ENCODE measurements at places on chromosomes 3 and 15.

DNA sequence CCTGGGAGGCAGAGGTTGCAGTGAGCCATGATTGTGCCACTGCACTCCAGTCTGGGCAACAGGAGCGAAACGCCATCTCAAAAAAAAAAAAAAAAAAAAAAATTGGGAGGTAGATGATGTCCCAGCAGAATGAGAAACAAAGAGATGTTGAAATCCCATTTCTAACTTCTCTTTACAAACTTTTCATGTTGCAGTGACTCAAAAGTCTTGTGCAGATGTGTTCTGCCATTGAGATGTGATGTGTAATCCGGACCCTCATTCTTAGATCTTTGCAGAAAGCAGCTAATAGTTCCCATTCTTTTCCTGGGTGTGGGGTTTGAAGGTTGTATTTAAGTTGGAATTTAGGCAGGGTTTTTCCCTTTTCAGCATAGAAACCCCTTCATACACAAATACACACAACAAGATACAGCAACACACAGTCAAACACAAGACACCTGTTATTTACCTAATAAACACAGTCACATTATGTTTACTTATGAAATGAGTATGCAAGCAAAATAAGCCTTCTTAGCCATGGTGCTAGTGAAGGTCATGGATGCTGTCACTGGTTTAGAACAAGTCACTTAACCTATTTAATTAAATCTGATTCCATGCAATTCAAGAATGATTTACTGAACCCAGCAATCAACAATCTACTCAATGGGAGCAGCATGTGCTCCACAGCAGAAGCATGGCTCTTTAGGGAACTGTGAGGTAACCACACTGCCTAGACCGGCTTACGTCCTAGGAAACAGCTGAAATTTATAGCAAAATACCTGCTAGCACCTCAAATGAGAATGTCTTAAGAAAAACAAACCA, 14.9 kb downstream of the SIAH2 start:
- DNase-seq = no peak

DNA sequence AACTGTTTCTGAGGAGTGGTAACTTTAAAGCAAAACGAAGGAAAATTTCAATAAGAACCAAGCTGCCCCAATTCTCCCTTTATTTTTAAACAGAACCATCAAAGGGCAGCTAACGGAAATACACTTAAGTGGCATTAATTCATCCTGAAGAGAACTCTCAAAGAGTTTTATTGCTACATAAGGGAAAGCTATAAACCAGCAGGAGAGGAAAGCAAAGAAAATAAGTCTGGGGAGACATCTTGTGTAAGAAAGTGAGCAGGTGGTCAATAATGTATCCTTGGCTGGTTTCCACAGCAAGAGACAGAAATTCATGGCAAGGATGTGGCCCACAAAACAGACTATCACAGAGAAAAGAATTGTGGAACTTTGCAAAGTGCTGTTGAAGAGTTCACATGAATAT, 40.0 kb upstream of the CMSS1 start:
- DNase-seq = no peak

GRCh38 chr15:70140543-70141375, 43.0 kb upstream of the TLE3 start:
- DNase-seq = no peak

- DNase-seq = no peak
These were observed 6.3 kb downstream of the PIGZ start for GRCh38 chr3:196962108-196962929.

GRCh38 chr3:30933478-30934207, 39.2 kb upstream of the GADL1 start:
- no peak for DNase-seq

GRCh38 chr3:140296796-140297352, 361.9 kb downstream of the CLSTN2 start:
- no peak for DNase-seq

DNA sequence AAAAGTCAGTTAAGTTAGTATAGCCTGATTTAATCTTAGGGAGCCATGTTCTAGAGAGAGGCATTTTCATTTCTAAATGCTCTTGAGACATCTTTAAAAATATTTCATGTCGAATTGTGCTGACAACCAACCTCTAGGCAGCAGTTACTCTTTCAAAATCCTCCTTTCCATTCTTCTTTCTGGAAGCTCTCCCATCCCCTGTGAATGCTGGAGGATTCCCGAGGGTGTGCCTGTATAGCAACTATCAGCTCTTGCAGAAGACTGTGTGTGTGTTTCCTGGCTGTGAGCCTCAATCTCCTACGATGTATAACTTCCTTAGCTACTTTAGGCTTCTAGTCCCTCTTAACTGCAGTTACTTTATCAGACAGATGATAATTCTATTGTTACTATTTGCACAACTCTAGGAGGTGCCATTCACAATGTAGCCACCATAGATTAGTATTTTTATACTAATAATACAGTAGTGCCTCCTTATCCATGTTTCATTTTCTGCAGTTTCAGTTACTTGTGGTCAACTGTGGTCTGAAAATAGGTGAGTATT, 250.3 kb downstream of the EDEM1 start:
- DNase-seq = no peak

GRCh38 chr15:85943791-85944190, 135.9 kb upstream of the AGBL1 start:
- DNase-seq = no peak

GRCh38 chr3:38108649-38109579, 28.0 kb downstream of the ACAA1 start:
- no peak for DNase-seq

DNA sequence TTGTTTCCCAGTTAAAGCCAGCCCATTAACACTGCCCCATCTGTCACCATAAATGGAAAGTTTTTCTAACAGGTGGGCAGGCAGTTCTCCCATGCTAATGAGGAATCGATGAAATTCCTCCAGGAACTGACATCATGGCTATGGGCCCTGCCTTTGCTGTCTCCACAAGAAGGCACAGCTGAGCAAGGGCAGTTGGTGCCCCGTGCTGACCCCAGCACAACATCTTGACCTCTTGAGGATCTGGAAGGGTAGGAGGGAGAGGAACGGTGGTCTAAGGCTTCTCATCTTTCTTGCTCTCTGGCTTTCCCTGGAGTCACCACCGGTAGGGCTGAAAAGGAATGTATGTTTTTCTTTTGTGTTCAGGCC, 46.7 kb downstream of the CHCHD6 start:
- DNase-seq = no peak

- no peak for DNase-seq
These were observed 252.0 kb downstream of the CACNA2D3 start for GRCh38 chr3:54374214-54374852.

DNA sequence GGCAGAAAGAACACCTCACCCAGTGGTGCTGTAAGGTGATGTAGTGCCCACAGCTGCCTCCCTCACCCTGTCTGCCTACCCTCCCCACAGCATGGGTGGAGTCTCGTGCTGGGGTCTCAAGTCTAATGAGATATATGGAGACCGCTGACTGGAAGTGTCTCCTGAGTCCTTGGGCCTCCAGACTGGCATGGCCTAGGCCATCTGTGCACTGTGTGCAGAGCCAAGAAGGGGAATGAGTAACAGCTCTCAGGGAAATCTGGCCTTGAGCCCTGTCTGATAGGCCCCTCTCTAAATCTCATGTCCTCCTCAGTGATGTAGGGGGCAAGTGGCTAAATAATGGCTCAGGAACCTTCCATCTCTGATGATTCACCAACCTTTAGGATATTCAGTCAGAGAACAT, 277.4 kb downstream of the PLCL2 start:
- DNase-seq = no peak

- no peak for DNase-seq
These were observed 129.4 kb downstream of the PGPEP1L start for GRCh38 chr15:98878172-98878571.

- no peak for DNase-seq
These were observed 238.8 kb upstream of the TLE3 start for GRCh38 chr15:70336425-70337009.

GRCh38 chr3:52302426-52303145, 13.5 kb upstream of the DNAH1 start:
- no peak for DNase-seq

DNA sequence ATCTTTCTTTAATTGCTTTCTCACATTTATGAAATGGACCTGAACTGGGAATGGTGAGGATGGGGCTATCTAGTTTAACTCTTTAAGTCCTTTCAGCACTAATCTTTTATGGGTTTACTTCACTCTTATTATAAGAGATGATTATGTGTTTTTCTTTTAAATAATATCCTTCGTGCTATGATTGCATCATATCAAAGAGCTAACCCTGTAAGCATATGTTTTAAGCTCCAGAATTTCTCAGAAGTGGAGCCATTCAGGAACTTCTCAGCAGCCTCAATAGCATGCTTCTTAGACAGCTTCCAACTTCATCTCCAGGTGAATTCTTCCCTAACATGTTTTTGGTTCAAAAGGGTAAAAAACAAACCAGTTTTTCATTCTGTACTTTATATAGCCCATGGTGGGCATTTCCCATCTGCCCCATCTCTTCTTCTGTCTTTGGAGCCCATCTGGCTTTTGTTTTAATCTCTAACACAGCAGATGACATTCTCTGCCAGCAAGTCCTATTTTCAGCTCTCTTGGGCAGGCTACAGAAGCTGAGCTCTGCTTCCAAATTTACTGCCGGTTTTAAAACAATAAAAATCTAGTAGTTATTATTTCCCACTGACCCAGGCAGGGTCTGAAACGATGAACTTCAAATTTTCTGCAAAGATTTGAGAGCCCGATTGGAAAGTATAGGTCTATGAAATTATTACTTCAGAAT, 26.8 kb upstream of the IL1RAP start:
- DNase-seq = no peak

DNA sequence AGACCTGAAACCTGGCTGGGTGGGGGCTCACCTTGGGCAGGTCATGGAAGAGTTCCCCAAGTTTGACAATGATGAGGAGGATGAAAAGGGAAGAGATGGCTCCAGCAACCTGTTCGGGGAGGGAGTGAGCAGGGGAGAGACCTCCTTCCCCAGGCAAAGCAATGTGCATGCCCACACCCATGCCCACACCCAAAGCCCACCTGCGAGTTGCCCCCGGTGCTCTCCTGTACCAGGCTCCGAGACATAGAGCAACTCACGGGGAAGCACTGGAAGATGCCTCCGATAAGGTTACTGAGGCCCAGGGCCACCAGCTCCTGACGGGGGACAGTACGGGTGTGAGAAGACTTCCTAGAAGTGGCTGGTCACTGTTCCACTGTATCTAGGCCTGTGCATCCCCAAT, 4.9 kb downstream of the SLC26A6 start:
- no peak for DNase-seq

- DNase-seq = no peak
These were observed 234.8 kb upstream of the WNT5A start for GRCh38 chr3:55721716-55722484.

DNA sequence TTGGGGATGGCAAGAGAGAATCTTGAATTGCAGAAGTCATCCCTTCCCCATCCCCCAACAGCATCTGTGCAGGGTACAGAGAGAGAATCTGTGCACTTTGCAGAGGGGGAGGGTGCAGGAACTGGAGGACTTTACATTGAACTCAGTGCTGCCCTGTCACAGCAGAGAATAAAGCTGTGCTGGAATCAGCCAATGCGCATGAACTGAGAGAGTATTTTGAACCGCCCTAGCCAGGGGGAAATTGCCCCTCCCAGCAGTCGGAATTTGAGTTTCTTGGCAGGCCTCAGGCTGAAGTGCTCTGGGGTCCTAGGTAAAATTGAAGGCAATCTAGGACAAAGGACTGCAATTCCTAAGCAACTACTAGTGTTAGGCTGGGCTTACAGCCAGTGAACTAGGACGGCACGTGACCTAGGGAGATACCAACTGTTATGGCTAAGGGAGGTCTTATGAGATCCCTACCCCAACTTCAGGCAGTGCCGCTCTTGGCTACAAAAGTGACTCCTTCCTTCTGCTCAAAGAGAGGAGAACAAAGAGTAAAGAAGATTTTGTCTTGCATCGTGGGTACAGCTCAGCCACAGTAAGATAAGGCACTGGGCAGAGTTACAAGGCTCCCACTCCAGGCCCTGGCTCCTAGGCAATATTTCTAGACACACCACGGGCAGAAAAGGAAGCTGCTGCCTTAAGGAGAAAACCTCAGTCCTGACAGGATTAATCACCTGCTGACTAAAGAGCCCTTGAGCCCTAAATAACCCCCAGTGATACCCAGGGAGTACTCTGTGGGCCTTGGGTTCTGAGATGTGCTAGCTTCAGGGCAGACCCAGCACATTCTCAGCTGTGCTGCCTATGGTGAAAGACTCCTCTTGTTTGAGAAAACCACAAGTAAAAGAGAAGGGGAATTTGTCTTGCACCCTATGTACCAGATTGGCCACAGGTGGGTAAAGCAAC, 300.5 kb upstream of the ALCAM start:
- DNase-seq = no peak

DNA sequence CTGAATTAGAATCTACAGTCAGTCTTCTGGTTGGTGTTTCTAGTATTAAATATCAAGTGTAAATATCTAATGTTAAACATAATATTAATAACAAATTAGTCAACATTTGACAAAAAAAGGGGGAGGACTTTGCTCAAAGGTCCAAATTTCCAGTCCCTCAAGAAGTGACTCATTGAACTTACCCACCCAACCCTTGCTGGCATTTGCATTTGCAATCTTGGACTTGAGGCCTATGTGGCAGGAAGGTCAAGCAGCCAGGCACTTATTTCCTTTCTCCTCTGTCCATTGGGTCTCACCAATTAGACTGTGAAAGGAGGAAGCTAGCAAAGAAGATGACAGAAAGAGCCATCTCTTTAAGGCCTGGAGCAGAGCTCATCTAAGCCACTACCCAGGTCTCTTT, 174.0 kb downstream of the THRB start:
- no peak for DNase-seq

- DNase-seq = no peak
These were observed 546.4 kb upstream of the ZNF385D start for GRCh38 chr3:22297436-22297835.

- DNase-seq = no peak
These were observed 210.6 kb downstream of the TCF12 start for GRCh38 chr15:57129064-57129463.

DNA sequence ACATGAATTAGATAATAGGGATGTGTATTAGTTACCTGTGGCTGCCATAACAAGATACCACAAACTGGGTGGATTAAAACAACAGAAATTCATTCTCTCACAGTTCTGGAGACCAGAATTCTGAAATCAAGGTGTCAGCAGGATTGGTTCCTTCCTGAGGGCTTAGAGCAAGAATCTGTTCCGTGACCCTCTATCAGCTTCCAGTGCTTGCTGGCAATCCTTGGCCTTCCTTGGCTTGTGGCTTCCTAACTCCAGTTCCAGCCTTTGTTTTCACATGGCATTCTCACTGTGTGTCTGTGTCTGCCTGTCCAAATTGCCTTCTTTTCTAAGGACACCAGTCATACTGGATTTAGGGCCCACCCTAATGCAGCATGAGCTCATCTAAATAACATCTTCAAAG, 94.4 kb upstream of the NR2E3 start:
- DNase-seq = no peak

- DNase-seq = no peak
These were observed 482.2 kb upstream of the PDZRN3 start for GRCh38 chr3:74106925-74107324.

All from activated gamma-delta T cell treated with Interleukin-2 at 50 U/mL for 16 hours (primary cell).